ENCODE measurements at places on chromosomes 13 and 19.
A peak's percentile ranks its signal among the peaks of the same experiment; 100 is the strongest.

GRCh38 chr13:25203127-25203740 lies 31.1 kb upstream of the AMER2 start:
- DNase-seq: no peak

- DNase-seq: no peak
Measured at GRCh38 chr19:18023622-18024251, 15.8 kb downstream of the ARRDC2 start.

DNA sequence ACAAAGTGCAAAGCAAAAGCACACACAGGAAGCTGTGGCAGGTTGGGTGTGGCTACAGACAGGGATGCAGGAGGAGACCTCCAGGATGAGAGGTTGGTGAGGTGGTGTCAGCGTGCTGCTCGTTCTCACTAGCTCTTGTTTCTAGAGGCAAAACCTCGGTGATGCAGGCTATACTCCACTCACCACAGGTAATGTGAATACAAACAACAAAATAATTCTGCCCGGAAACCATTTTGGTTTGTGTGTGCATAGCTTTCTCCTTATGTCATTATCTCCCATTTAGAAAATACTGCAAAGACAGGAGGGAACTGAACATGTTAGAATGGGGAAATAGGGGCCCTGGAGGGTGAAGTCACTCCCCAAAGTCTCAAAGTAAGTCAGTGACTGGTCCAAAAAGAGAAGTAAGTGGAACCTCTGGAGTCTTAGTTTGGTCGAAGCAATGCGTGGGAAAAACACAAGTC lies 9.4 kb downstream of the LCP1 start:
- DNase-seq: no peak

DNA sequence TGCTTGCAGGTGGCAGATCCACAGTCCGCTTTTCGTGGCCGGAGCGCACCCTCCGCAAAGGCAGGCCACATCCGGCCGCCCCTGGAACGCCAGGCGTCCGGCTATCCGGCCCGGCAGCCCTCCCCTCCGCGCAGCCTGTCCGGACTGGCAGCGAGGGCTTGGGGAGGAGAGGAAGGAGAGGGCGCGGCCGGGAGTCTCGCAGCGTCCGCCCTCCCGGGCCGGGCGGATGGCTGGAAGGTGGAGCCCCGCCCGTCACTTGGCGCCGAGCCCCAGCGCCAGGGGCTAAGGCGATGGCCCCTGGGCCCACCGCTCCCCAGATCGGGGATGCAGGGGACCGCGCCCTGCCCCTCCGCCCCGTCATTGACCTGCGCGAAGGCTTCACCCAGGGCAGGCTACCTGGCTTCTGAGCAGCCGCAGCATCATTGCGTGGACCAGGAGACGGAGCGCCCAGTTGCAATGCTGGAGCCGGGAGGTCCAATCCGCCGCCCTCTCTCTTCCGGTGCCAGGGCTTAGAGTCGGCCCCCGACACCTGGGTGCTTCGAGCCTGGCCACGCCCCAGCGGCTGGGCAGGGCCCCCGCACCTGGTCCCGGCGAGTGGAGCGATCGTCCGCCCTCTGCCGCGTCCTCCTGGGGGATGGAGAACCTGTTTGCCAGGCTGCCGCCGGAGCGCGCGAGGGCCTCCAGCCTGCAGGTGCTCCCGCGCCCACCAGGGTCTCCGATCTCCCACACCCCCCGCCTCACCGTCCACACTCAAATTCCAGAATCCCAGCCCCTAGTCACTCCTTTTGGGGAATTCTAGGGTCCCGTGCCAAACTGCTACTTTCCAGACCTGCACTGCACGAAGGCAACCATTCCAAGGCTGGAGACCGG lies at the start of gene FUT1:
FUT1 (minus strand) TSS at position 146 of the 870 bp plus-strand sequence. CDS start 1,360 bp downstream, outside the sequence.
- DNase-seq: peak; percentile 89

DNA sequence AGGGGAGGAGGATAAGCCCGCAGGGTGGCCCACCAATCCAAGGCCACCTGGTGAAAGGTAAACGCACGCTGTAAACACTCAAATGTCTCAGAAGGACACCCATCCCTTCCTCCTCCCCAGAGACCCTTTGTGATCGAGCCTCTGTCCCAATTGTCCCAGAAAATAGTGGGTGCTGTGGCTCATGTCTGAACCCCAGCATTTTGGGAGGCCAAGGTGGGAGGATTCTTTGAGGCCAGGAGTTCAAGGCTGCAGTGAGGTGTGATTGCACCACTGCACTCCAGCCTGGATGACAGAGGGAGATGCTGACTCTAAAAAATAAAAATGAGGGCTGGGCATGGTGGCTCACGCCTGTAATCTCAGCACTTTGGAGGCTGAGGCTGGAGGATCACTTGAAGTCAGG lies 3.1 kb upstream of the ABHD17A start:
- DNase-seq: no peak

DNA sequence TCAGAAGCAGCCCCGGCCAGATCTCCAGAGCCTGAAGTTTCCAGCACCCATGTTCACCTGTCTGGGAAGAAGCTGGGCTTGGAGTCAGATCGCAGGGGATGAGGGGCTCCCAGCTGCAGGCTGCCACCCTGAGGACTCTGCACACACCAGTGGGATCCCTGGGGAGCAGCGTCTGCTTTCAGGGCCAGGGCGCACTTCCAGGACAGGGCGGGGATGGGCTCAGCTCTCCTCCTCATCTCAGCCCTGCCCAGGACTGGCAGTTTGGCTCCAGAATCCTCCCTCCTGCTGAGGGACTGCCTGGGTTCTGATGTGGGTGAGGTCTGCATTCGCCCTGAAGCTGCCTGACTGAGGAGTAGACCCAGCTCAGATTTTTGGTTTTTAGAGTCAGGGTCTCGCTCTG lies 3.5 kb downstream of the SLC7A9 start:
- no peak for DNase-seq

DNA sequence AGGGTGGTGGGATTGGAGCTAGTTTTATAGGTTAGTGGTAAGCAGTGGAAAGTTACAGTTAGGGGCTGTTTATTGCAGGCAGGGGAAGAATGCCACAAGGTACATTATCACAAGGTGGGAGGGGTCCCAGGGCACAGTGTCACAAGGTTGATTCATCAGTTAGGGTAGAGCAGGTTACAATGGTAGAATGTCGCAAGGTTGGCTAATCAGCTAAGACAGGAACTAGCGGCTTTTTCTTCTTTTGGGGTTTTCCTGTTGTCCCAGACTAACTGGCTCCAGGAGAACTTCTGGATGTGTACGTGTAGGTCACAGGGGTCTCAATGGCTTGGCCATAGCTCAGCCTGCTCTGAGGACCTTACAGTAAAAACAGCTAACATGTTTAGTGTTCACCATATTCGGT lies 1221.1 kb downstream of the SLITRK1 start:
- no peak for DNase-seq

DNA sequence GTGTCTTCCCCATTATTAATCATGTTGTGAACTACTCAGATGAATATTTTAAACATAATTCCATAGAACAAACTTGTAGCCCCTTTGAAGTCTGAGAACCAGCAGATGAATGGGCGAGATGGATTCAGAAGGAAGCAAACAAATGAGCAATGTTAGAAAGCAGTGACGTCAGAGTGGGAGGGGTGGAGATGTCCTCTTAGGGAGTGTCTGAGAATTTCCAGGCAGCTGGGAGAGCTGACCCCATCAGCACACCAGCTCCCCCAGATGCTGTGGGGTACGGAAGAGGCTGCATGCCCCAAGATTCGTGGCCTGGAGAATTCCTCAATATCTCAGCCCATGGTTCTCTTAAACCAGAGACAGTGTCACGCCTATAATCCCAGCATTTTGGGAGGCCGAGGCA lies 68.6 kb downstream of the DPF1 start:
- DNase-seq: peak; percentile 25

DNA sequence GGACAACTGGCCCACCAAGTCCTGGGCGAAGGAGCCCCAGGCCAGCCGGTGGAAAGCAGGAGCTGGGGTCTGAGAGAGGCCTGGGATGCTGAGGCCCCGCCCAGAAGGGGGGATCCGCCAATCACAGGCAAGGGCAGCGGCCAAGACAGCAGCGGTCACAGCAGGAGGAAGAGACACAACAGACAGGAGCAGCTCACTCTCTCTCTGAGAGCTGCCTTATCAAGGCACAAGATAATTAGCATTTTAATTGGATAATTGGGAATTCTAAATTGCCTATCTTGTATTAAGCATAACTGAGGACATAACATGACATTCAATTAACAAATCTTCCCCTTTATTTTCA lies 46.2 kb downstream of the CEBPG start:
- peak; percentile 88 for DNase-seq

DNA sequence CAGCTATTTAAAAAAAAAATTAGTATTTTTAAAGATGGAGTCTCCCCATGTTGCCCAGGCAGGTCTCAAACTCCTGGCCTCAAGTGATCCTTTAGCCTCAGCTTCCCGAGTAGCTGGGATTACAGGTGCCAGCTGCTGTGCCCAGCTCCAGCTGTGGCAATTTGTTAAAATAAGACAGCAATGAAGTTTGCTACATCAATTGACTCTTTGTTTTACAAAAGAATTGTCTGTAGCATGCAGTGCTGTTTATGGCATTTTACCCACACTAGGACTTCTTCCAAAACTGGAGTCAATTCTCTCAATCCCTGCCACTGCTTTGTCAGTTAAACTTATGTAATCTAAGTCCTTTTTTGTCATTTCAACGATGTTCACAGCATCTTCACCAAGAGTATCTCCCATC lies 49.3 kb downstream of the NDFIP2 start:
- DNase-seq: no peak

- DNase-seq: no peak
Measured at GRCh38 chr13:73230716-73231115, 171.9 kb downstream of the KLF5 start.

- peak; percentile 96 for DNase-seq
Measured at GRCh38 chr13:27792393-27793218, at the start of gene GSX1. Gene GSX1, plus strand, starts transcription at chr13:27792483. Its CDS starts 208 bp downstream, at chr13:27792691.

- DNase-seq: no peak
Measured at GRCh38 chr19:16085115-16085514, 8.8 kb downstream of the TPM4 start.

DNA sequence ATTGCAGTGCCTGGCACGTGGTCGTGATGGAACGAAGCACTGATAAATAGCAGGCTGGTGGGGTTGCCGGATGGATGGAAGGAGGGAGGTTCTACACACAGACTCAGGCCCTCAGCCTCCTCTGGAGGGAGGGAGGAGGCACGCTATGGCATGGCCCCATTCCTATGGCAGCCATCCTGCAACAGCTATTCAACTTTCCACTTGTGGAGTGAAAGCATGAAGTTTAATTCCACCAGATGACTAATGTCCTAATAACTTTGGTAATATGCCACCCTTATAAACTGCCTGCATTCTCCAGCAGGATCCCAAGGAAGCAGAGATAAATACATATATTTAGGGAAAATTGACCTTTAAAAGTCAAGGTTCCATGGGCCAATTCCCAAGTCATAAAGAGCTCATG lies 92.4 kb downstream of the KL start:
- DNase-seq: no peak

GRCh38 chr13:79519255-79519654 lies 38.3 kb downstream of the NDFIP2 start:
- no peak for DNase-seq

DNA sequence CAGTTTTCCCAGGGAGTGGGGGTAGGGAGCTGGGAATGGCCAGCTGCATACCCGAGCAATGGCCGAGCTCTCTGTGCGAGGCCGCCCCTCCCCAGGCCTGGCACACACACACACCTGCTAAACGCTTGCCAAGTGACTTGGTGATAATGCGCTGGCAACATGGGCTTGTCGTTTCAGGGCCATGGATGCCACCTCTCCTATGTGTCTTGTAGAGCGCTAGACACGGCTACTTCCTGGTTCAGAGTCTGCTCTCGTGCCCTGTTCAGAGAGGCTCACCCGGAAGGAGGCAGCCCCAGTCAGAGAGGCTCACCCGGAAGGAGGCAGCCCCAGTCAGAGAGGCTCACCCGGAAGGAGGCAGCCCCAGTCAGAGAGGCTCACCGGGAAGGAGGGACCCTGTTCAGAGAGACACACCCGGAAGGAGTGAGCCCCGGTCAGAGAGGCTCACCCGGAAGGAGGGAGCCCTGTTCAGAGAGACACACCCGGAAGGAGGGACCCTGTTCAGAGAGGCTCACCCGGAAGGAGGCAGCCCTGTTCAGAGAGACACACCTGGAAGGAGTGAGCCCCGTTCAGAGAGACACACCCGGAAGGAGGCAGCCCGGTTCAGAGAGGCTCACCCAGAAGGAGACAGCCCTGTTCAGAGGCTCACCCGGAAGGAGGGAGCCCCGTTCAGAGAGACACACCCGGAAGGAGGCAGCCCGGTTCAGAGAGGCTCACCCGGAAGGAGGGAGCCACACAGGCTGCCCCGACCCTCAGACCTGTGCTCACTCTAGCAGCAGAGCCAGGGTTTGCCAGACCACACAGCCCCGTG lies 4.2 kb downstream of the ADPRHL1 start:
- no peak for DNase-seq

DNA sequence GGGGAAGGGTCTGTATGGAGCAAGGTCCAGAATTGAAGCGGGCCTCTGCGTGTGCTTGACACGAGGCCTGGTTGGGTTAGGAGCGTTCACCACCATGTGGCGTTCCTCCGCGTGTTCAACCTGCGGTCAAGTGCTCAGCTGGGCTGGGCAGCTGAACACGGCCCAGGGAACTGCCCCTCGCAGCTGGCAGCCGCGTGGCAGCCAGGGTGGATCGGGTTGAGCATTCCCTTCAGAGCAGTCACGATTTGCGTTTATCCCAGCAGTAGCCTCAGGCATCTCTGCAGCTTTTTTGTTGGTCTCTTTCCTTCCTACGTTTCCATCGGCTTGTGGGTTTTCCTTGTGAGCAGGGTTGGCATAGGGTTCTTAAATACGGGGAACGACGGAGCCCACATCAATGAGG lies 28.7 kb upstream of the F2RL3 start:
- no peak for DNase-seq

Data from neural progenitor cell (in vitro differentiated cells).